Activated T-cell treated with anti-CD3 and anti-CD28 coated beads for 24 hours (primary cell): ENCODE measurements at places on chromosomes 11 and 22.

- no peak for DNase-seq
Observed at GRCh38 chr22:49365910-49366309, 461.8 kb downstream of the BRD1 start.

DNA sequence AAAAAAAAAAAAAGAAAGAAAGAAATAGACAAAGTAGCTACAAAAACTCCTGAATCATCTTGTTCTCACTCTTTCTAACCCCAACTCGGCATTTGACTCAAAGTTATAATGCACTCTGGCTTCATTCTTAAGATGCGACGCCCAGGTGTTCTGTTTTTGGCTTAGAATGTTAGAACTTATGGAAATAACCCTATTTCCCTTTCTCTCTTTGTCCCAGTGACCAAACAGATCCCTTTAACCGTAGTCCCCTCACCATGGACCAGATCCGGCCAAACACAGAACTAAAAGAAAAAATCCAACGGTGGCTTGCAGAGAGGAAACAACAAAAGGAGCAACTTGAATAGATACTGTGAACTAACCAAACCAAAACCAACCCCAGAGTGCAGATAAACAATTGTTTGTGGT lies 5.3 kb upstream of the ATP5MG start:
- DNase-seq: no peak

- peak; percentile 4 for DNase-seq
Observed at GRCh38 chr22:18023509-18024275, 669 bp downstream of the MICAL3 start.

- no peak for DNase-seq
Observed at GRCh38 chr11:36736103-36736502, 138.1 kb upstream of the RAG2 start.

GRCh38 chr11:88387957-88388356 lies 50.4 kb upstream of the CTSC start:
- DNase-seq: no peak

DNA sequence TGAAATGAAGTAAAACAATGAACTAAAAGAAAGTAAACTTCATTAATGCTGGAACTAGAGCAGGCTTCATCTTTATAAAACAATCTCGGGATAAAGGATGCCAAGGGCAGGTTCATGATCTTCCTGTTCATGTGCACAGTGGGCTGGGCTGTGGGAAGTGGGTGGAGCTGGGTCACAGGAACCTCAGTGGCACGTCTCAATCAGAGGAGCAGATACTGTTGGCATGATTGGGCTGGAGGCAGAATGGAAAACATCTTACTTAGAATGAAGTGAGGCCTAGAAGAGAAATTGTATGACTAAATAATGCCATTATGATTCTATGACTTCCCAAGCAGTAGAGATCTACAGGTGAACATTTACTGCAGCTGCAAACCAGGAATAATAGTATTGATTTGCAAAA lies 45.4 kb upstream of the CALCB start:
- no peak for DNase-seq

DNA sequence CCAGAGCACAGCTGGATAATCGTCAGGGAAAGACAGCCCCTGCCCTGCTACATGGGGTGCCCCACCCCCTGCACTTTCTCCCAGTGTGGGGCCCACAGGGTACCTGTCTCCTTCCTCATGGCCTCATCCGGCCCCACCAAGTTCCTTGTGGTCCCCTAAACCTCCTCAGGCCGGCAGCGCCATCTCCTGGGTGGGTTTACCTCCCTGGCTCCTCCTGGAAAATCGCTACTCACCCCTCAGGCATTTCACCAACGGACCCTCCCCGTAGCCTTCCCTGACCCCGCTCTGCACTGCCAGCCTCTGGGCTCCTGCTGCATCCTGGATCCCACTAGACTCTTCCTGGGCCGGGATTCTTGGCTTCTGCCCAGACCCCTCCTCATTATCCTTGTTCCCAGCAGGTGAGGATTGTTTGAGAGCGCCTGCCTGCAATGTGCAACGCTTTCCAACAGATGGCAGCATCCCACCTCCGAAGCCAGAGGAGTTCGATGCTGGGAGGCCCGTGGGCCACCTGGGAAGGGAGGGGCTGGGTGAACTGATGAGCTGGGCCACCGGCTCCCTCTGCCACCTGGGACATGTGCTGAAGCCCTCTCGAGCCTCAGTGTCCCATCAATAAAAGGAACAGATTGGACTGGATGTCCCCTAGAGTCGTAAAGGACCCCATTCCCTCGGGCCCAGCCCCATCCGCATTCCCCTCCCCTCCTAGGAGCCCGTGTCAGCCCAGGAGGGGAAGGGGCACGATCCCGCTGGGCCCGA lies 44.2 kb upstream of the TTLL12 start:
- peak; percentile 57 for DNase-seq
